Stimulated activated CD4-positive, alpha-beta T cell treated with anti-CD3 and anti-CD28 coated beads, Interleukin-15, amount 100 ng/mL, for 48 hours (primary cell): ENCODE measurements at places on chromosomes 13 and 19.

GRCh38 chr19:52022193-52022592 lies 6.0 kb downstream of the ZNF614 start:
- no peak for DNase-seq

- no peak for DNase-seq
Observed at GRCh38 chr13:47226516-47226915, 329.7 kb upstream of the HTR2A start.

GRCh38 chr19:1860042-1860775 lies 3.2 kb downstream of the KLF16 start:
- peak; percentile 59 for DNase-seq

- no peak for DNase-seq
Observed at GRCh38 chr13:48093588-48093987, 1.3 kb downstream of the MED4 start.

GRCh38 chr13:28630869-28631268 lies 28.1 kb upstream of the POMP start:
- DNase-seq: no peak

DNA sequence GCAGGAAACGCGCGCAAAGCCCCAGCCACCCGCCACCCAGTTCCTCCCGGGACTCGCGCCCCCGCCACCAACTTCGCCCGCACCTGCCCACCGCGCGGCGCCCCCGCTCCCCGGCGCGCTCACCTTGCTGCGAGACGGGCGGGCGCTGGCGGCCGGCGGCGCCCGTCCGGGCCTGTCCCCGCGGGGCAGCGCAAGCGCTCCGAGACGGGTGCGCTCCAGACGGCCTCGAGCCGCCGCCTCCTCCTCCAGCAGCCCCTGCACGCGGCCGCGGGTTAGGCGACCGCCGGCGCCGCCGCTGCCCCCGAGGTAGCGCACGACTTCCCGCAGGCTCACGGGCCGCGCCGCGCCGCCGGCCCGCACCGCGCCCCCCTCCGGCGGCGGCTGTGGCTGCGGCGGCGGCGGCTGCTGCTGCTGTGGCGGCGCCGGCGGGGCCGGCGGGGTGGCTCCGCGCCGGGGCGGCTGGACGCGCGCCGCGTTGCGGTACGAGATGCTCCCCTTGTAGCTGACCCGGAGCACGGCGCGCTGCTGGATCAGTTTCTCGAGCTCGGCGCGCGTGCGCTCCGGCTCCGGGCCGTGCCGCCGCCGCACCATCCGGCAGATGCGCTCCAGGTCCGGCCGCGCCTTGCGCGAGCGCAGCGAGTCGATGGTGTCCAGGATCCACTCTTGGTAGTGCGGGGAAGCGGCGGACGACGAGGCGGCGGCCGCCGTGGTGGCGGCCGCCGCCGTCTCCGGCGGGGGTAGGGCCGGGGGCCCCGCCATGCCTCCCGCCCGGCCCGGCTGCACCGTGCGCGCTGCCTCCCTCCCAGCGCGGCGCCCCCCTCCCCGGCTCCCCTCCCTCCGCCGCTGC lies 666 bp downstream of the SAMD1 start:
- DNase-seq: no peak

DNA sequence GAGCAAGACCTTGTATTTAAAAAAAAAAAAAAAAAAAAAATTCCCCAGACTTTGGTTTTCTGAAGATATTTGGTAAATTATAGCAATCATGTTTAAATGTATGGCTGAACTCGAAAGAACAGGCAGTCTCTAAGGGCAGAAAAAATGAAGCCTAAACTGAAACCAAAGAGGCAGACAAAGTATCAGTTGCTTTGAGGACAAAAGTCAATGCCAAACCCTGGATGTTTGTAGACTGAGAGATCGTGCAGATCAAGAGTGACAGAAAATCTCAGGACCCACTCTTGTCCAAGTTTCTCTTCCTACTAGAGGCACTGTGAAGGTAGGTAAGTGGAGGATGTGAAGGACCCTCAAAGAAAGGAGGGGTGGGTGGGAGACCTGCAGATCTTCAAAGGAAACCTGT lies 11.1 kb upstream of the SLC7A9 start:
- DNase-seq: no peak

DNA sequence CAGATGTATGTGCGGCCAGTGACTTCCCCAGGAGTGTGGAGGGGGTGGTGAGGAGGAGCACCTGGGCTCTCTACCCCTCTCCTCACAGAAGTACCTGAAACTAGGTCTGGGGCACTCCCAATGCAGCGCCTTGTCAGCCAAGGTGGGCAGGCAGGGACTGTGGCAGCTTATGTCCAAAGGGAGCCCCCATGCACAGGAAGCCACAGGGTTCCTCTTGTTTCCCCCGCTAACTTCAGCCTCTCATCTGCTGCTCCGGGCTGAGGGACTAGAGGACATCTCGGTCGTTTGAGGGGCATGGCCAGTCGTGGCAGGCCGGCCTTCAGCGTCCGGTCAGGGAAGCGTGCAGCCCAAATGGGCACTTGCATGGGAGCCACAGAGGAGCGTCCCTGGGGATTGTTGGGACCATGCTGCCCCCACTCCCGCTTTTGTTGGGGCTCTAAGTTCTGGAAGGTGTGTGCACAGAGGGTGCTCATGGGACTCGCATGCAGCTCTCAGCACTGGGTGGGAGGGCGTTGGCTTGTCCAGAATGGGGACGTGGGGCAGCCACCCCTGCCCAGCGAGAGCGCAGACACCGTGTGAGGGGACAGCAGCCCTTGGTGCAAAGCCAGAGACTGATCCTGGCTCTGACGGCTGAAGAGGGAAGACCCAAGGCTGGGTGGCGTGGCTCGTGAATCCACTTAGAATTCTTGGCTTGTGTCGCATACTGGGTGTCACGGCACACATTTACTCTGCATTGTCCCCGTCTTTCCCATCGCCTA lies 16.6 kb upstream of the NPAS1 start:
- DNase-seq: no peak

DNA sequence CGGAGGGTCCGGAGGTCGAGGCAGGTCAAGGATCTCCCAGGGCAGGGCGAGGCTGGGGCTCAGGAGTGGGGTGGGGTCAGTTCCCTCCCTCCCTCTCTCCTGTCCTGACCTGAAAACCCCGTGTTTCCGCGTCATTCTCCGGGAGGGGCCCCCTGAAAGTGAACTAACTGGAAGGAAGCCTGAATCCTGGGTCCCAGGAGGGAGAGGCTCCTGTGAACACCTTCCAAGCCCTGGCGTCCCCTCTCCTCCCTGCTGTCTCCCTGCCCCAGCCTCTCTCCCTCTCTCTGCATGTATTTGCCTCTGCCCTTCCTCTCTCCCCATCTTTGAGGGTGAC lies 741 bp upstream of the CADM4 start:
- no peak for DNase-seq

DNA sequence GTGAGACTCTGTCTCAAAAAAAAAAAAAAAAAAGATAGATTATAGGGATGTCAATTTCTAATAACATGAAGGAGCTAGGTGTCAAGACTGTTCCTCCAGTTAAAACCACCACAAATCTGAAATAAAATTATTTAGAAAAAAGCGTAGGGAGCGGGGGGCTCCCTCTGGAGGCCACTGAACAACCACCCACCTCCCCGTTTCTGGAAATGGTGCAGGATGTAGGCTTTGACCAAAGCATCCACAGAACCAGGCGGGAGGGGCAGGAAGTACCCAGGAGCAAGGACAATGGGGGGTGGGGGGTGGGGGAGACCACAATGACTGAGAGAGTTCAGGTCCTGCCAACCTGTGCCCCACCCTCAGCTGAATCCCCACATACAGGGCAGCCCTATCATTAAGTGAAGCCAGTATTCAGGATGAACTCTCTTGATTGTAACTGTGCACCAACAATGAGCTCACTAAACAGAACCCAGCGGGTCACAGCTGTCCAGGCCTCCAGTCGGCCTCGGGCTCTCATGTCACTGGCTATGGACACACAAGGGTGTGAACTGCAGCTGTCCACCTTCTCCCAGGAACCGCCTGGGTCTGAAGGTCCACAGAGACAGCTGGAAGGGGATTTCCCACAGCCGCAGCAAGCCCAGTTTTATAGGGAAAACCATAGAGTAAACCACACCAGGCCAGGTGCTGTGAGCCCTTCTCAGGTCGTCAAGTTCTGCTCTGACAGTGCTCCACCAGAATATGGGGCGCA lies 6.6 kb downstream of the ZSCAN18 start:
- no peak for DNase-seq

DNA sequence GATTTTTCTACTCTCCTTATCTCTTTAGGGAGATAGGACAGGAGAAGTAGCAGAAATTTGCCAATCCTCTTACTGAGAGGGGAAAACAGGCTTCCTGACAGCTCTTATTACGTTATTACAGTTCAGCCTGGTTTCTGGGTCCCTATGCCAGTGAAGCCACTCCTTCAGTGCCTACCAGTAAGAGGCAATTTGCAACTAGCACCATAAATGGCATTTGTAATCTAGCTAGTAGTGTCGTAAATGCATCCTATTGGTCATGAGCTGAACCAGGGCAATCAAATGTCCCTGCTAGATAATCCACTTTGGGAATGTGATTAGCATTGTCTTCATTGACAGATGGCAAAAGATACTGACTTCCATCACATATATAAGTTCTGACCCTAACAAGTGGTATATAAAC lies 428.8 kb downstream of the DCT start:
- no peak for DNase-seq
